Osteoblast (primary cell): ENCODE measurements at places on chromosomes 1 and 21. TPM values are rescaled to one million over a fixed set of nuclear protein-coding genes. Genes with fewer than 3 reads are reported as not detected.

ANXA9 gene
- under 0.01 TPM in 2 replicates for total RNA-seq

PLPPR4 gene
- 1.5 and 1.8 TPM in 2 replicates for total RNA-seq

ZBTB17 gene
- 25.0 and 29.7 TPM in 2 replicates for total RNA-seq

BMP8B gene
- 0.29 and 0.36 TPM in 2 replicates for total RNA-seq

FBXO2 gene
- 0.29 and 0.36 TPM in 2 replicates for total RNA-seq

CLEC20A gene
- under 0.01 TPM in 1 of 2 replicates, not detected in the other for total RNA-seq

SPRR2A gene
- total RNA-seq: not detected in 2 replicates

CAPN8 gene
- not detected in 2 replicates for total RNA-seq

TSSK3 gene
- total RNA-seq: 1.5 and 1.8 TPM in 2 replicates

AKR1A1 gene
- total RNA-seq: 129 and 136 TPM in 2 replicates

TNFRSF4 gene
- under 0.01 TPM in 1 of 2 replicates, not detected in the other for total RNA-seq

ILDR2 gene
- total RNA-seq: under 0.01 and 0.36 TPM in 2 replicates

RGS7 gene
- 0.36 and 0.59 TPM in 2 replicates for total RNA-seq

RRP1 gene
- 16.5 and 18.5 TPM in 2 replicates for total RNA-seq

PTGFRN gene
- total RNA-seq: 40.2 and 52.7 TPM in 2 replicates

AVPR1B gene
- not detected in 2 replicates for total RNA-seq

SLC25A44 gene
- total RNA-seq: 15.0 and 15.2 TPM in 2 replicates

C4BPA gene
- total RNA-seq: not detected in 2 replicates

FCRL1 gene
- total RNA-seq: not detected in 2 replicates

PDC gene
- not detected in 2 replicates for total RNA-seq

TGFB2 gene
- 12.7 and 13.4 TPM in 2 replicates for total RNA-seq
